Stimulated activated naive CD4-positive, alpha-beta T cell (primary cell): ENCODE measurements at places on chromosomes 1 and 21.

DNA sequence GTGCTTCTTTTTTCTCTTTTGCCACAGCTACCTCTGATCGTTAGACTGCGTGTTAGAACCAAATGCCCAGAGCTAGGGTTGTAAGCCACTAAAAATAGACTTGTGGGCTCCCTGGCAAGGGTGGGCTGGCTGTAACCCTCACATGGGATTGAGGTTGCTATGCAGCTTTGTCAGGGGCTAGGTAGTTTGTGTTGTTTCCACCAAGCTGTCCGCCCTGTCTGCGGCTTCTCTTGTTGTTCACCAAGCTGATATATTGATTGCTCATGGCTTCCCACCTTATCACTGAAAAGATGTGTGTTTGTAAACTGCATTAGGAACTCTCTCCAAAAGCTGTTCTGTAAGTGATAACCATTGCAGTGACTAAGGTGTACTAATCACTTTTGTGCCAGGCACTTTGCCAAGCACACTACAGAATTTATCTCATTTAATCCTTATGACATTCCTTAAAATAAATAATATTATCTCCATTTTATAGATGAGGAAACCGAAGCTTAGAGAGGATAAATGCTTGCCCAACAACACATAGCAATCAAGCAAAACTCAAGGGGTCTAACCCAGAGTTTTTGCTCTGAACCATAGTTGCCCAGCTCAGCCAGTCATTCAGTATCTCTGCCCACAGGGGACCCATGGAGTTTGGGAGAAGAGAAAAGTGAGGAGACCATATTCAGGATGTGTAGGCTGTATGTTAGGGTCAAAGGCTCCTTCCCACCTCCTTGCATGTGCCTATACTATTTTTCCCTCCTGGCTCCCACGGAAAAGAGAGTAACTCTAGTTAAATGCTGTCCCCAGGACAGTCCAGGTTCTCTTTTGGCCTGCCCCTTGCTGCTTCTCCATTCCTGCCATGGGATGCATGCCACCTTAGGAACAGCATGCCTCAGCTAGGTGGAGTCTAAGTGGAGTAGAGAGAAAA, 42.2 kb upstream of the TARBP1 start:
- DNase-seq = no peak

DNA sequence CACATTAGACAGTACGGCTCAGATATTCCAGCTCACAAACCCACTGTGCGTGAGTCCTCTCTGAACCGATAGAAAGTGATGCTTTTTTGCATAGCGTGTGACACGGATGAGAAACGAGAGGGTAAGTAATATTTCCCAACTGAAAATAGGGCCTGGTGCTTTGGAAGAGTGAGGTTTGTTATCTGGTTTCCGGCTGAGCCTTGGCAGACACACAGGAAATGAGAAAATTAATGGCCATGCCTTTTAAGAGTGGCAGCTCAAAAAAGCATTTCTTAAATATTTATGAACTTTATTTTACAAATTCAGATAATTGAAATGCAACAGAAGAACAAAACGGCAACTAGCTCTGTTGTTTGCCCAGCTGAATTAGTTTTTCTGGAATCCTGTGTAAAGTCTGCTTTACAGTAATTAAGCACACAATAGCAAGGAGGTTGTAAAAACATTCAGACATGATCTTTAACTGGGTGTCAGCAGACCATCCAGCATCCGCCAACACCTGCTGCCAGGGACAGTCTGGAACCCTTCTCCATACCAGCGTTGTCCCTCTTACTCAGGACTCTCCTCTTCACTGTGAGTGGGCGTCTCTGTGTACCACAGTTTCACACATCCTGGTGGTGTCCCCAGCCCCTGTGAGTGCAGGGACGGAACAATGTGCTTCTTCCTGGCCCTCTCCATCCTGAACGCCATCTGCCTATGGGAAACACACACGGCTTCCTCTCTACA, 155.4 kb downstream of the PGBD5 start:
- DNase-seq = no peak

DNA sequence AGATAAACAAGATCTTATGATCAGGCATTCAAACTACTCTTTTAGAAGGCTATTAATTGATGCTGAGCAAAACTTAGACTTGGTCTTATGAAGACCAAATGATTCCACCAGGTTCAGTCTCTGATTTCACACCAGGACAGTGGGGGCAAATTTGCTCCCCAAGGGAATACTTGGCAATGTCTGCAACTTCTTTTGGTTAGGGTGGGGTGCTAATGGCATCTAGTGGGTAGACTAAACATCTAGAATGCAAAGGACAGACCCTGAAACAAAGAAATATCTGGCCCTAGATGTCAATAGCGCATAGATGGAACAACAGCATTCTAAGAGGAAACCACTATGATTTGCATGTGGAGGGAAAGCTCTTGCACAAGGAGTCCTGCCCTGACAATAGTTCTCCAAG, 30.6 kb downstream of the DPT start:
- DNase-seq = no peak

DNA sequence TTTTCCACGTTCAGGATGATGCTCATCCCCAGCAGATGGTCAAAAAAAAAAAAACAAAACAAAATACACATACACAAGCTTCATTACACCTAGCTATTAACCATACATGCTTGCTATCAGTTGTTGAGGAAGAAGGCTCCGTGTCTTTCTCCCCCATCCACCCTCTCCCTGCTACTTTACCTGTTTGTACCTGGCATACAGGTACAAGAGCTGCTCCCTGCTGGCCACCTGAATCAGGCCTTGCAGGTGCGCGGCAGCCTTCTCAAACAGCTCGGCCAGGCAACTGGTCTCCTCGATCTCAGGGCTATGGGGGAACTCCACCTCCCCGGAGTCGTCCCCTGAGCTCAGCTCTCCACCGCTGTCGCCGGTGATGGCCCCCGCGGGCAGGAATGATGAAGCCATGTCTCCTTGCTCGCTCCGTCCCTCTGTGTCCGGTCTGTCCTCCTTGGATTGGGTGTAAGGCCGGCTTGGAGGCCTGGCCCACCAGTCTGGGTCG, 464 bp downstream of the ACBD6 start:
- no peak for DNase-seq

DNA sequence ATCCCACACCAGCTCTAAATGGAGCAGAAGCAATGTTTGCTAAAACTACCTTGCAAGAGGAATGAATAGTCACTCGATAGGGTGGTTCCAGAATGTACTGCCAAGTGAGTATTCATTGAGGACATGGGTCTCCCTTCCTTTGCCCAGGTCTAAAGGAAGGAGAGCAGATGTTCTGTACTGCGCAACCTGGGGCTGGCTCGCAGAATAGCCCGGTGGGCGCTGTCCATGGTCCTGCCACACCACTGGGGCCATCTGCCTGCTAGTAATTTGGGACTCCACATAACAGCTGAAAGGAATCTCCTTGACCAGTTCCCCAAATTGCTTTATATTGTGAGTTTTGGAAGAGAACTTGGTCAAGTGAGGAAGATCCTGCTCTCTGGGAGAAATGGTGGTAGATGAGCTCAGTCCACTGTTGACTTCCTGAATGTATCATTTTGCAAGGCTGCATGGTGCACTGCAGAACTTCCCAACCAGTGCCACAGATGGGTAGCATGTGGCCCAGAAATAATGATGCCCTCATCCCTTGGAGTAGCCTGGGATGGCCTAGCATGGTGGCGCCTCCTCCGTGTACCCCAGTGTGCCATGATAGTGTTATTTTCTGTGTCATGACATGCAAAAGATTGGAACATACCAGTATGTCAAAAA, 5.7 kb downstream of the SLC6A17 start:
- peak; percentile 36 for DNase-seq

- no peak for DNase-seq
Measured at GRCh38 chr1:221286399-221286798, 407.2 kb downstream of the HLX start.

- no peak for DNase-seq
Measured at GRCh38 chr1:33634806-33635205, 162.4 kb downstream of the ZSCAN20 start.

DNA sequence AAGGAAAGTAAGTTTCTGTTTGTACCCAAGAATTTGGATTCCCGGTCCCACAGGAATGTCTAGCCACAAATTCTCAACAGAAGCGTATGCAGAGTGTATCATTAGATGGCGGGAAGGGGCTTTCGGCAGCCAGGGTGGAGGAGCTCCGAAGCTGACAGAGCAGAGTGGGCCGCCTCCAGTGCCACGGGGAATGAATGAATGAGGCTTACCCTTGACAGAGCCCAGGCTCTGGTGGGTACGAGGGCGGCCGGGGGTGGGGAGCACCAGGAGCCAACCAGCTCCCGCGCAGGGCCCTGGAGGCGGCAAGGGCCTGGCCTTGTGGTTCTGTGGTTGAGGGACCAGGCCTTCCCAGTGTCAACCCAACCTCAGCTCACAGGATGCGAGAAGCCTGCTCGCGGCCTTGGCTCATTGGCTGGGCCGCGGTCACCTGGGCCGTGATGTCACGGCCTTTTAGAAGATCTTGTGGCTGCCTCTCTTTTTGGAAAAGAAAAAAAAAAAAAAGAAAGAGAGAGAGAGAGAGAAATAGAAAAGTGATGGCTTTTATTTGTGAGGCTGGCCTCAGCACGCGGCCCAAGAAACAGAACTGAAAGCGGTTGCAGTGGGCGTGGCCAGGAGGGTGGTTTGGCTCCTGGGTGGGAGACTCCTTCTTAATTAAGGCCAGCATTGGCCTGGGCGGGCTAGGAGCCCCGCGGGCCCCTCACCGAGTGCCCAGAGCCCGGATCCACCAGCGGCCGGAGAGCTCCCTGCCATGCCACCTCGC, 34.9 kb upstream of the RUNX3 start:
- peak; percentile 81 for DNase-seq

GRCh38 chr1:214380986-214381695, 100.2 kb downstream of the SMYD2 start:
- DNase-seq = no peak

- DNase-seq = no peak
Measured at GRCh38 chr1:199399996-199400724, 627.4 kb upstream of the NR5A2 start.

DNA sequence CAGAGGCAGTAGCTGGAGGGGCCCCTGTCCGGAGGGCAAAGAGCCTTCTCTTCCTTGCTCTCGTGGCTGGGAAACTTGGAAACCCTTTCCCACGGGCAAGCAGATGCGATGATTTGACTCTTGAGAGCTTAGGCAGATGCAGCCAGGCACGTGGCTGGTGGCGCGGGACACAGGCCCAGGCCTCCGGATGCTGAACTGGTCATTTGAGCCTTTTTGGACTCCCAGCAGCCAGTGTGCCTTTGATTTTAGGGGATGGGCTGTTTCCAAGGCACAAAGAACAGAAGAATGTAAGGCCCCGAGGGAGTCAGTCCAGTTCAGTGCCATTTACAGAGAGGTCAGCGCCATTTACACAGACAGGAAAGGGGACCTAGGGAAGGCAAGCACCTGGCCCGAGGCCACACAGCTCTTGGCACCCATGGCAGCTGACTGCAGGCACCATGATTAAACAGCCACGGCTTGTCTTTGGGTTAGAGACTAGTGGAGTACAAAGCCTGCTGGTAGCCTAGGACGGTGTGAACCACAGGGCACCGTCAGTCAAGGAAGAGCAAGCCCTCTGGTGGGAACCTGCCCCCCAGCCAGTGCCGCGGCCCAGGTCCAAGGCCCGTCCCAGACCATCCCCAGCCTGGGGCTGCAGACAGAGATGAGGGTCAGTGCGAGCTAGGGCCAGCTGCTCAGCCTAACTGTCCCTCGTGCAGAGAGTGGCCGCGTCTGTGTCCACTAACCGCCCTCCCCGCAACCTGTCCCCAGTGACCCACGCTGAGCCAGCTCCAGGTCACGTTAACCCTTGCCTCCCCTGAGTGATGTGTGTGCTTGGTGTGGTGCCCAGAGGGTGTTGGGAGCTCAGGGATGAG, 20.4 kb upstream of the CCDC27 start:
- no peak for DNase-seq

DNA sequence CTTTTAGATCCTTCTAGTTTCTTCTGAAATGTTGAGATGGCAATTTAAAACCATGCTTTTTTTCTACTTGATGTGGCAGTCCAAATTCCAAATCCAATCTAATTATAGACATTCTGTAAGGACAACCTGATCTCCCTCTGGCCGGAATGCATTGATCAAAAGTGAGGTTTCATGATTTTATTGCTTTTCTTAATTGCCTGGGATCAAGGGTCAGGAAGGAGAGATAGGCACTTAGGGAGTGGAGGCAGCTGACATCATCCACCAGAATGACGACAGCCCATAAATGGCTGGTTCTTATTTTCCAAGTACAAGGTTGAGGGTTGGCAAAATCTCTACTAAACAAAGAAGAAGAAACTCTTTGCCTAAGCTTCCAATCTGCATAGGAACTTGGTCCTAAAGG, 46.4 kb upstream of the SCCPDH start:
- DNase-seq = no peak

DNA sequence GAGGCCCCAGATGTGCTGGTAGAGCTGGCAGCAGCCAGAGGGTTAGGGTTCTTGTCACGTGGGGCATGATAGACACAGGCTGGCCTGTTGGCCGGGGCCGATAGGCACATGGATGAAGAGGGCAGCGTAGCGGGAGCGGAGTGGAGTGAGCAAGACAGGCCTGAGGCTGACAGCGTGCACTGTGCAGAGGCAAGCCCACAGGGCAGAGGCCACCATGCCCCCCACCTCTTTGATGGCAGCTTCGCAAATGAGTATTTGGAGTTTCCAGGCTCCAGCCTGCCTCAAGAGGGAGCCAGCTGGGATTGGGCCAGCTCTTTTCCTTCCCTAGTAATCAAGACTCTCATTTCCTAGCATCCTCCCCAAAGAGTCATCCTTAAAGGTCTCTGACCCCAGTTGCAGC, 43.5 kb downstream of the TMCC2 start:
- DNase-seq = no peak

DNA sequence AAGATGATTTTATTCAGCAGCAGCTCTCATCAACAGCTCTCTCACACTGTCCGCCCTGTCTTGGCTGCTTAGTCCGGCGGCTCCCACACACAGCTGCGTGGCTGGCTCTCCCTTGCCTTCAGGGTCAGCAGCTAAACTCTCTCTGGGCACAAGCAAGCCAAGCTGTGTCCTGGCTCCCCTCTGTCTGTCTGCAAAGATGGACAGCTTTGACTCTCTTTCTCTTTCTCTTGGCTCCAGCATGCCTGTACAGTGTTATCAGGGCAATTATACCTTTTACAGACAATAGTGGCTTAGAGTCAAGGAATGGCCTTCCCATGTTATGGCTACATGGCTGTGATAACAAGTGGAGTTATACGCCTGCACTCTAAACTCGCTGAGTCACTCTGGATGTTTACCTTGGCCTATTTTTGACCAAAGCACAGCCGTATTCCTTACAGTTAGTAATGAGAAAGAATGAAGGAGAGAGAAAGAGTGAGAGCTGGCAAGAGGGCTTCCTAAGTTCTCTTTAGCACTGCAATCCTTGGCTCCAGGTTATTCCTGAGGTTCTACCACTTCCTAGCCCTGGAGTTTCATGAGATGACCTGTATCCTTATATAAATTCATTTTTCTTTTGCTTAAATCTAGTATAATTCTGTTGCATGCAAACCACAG, 59.9 kb upstream of the ZSWIM5 start:
- no peak for DNase-seq
